ENCODE measurements at places on chromosomes 3 and 15.

DNA sequence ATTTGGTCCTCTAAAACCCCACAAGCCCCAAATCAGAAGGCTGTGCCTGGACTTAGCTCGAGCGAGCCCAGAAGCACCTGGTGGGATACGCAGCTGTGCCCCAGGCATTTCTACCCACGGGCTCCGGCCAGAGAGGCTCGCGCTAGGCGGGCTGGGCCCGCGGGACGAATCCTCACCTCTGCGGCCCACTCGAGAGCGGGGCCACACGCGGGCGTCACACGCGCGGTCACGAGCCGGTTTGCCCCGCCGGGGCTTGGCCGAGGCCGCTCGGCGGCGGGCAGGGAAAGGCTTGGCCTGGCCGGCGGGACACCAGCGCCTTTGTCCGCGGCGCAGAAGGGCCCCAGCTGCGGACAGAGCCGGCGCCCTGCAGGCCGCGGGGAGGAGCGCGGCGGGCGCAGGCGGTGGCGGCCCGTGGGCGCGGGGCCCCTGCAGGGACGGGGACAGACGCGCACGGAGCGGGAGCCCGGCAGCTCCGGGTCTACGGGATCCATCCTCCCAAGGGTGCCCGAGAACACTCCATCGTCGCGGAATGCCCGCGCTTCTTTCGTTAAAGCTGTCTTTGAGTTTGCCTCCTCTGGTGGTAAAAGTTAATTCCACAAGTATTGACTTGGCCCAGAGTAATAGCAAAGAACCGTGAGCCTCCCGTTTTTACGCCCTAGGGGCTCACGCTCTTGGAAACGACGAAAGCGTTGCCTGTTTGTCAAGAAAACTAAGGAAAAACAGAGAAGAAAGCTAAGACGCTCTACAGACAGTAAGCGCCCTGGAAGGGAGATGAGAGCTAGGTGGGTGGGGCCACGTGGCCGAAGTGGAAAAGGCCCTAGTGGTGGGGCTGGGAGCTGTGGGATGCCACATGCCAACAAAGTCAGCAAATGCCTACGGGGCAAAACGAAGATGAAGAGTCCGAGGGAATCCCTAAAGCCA is 26.4 kb downstream of the TYRO3 start:
- peak; percentile 78 for DNase-seq

DNA sequence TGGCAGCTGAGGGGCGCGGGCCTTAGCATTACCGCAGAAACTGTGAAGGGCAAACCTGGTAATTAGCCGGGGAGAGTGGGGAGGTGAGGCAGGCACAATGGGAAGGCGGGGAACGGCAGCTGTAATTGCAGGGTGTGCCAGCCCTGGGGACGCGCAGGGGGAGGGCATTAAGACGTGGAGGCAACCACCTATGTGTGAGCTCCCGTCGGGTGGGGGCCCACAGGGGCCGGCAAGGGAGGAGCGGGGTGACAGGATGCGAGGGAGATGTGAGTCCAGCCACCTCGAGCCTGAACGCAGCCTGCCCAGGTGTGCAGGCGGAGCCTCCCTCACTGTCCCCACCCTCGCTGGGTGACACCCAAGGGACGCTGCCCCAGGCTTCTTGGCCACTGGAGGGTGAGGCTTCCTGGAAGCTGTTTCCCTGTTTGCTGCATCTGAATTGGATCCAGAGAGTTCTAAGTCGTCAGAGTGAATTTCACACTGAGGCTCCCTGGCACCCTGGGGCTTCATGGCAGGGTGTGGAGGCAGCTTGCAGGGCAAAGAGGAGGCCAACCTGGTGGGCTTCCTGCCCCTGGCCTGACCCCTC is 130.6 kb upstream of the MEF2A start:
- peak; percentile 43 for DNase-seq

- no peak for DNase-seq
These were observed 63.7 kb upstream of the SMAD6 start for GRCh38 chr15:66638377-66638776.

DNA sequence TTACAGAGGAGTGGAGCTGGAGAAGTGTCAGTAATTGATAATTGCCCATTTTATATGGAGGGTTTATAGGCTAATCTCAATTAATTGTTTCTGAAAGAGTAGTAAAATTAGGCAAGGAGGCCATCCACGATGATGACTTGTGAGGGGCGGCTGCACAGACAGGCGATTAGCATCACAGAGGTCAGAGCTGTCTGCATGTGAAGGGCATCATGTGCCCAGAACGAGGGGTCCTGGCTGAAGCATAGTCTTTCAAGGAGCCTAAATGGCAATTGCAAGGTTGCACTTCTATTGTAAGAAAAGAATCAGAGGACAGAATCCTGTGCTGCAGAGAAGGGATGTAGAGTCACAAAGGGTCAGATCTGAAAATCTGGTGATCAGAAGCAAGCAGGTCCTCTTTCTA is 196.6 kb downstream of the EBLN2 start:
- DNase-seq, result no peak

DNA sequence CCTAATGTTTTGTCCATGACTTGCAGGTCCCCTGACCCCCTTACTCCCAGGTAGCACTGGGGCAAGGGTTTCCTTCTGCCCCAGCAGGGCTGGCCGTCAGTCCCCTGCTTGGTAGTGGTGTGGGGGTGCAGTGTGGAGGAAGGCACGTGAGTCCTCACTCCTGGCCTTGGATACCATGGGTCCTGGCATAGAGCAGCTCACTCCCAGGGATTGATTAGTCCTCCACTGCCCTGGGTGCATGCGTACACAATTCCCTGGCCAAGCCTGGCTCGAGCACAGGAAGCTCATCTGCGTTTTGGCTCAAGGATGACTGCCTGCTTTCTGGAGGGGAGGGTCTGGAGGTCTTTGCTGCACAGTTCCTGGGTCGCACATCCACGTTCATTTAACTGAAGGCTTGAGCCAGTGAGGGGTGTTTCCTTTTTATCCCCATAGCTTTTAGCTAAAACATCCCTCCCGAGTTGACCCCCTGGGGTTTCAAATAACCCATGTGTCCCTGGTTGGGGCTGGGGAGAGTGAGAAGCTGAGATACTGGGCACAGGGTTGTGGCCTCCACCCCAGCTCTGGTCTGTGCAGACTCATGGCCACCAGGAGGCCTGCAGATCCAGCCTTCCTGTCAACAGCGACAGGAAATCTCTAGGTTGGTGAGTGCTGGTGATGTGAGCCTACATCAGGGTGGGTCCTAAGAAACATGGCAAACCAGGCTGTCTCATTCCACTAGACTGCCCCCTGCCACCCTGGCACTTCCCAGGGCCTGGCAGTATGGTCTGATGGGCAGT is 11.5 kb downstream of the HEMK1 start:
- DNase-seq, result no peak

DNA sequence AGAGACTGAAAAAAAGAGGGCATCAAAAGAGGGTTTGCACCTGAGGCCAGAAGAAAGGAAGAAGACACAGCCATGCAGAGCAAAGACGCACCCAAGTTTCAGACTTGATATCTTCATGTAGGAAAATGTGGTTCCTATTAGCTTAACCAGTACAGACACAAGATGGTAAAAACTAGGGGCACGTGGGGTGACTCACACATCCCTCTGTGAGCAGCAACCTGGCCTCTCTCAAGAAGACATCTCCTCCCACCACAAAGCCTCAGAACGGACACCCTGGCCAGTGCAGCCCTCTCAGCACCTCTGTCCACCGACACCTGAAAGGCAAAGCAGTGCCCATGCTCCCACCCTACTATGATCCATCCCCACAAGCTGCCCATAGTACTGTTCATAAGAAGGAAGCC is 33.3 kb downstream of the GLB1 start:
- no peak for DNase-seq

GRCh38 chr3:73600293-73600938 is 24.3 kb downstream of the PDZRN3 start:
- no peak for DNase-seq

DNA sequence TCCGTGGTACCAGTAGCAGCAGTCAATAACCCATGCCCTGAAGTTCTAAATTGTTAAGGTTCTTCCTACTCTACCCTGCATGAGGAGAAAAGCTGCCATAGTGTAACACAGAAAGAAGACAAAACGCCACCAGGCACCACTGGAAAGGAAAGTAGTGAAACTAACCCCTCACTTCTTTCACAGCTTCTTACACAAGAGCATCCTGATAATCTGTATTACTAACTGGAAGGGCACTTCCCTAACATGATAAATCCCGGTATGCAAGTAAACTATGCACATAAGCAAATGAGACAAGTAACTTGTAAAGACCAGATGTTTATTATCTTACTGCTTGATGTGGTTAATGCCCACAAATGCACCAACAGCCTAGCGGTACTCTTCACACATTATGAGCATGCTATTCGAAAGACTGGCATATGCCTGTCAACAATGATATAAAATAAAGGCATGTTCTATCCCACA is 141.3 kb downstream of the ADAM10 start:
- no peak for DNase-seq

GRCh38 chr3:15633159-15633558 is 31.6 kb downstream of the BTD start:
- DNase-seq, result no peak

DNA sequence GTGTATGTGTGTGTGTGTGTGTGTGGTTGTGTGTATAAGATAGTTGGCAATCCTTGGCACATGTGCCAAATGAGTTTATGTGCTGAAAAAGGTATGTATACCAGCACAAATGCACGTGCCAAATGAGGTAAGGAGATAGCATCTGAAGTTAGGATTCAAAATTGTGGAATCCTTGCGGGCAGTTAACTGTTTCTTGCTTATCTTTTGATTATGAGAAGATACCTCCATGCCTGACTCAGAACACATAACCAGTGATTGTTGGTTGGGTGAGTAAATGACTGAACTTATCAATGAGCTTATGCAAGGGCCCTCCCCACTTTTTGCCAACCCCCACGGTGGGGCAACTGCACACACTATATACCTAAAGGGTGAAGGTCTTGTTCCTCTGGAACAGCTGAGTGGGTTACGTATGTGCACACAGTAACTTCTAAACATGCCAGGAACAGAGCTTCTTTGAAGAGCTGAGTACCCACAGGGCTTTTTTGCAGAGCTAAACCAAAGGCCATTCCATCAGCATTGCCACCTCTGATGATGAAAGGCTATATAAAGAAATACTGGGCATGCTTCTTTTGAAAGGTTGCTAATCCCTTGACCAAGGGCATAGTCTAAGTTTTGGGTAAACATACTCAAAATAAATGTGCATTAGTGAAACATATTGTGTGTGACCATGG is 60.1 kb downstream of the MEIS2 start:
- DNase-seq, result no peak

- DNase-seq, result no peak
These were observed 66.5 kb downstream of the ARMC8 start for GRCh38 chr3:138253609-138254008.

DNA sequence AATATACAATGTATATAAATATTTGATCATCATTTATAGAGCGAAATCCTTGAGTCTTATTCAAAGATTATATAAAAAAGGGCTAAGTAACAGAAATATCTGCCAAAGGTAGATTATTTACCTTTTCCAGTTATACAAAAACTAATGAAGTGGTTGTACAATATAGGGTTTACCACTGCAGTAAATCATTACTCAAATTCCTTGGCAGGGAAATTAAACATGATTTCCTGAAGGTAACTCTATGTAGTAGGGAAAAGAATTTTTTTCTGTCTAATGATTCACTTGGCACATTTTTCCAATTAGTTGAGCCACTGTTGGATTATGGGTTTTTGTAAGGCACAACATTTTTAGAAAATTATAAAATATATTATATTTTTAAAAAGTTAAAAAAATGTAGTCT is 129.6 kb downstream of the NR2F2 start:
- DNase-seq, result no peak

- no peak for DNase-seq
These were observed 328.5 kb upstream of the TLE3 start for GRCh38 chr15:70426096-70426821.

GRCh38 chr3:29338377-29338776 is 57.5 kb downstream of the RBMS3 start:
- DNase-seq, result no peak

DNA sequence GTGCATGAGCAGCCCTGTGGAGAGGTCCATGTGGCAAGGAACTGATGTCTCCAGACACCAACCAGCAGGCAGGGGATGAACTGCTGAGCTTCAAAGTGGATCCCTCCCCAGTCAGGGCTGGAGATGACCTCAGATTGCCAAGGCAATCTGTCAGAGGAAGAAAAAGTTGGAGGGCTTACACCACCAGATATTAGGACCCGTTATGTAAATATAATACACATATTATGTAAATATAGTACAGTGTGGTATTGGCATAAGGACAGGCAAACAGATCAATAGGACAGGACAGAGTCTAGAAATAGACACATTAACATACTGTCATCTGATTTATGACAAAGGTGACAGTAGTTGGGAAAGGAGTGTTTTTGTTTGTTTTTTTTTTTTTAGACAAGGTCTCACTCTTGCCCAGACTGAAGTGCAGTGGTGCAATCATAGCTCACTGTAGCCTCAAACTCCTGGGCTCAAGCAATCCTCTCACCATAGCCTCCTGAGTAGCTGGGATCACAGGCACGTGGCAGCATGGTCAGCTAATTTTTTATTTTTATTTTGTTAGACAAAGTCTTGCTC is 18.0 kb upstream of the RAB7A start:
- DNase-seq, result no peak

- no peak for DNase-seq
These were observed 175.7 kb upstream of the ADAMTS9 start for GRCh38 chr3:64863226-64864212.

GRCh38 chr3:162073422-162073975 is 576.9 kb downstream of the OTOL1 start:
- no peak for DNase-seq

DNA sequence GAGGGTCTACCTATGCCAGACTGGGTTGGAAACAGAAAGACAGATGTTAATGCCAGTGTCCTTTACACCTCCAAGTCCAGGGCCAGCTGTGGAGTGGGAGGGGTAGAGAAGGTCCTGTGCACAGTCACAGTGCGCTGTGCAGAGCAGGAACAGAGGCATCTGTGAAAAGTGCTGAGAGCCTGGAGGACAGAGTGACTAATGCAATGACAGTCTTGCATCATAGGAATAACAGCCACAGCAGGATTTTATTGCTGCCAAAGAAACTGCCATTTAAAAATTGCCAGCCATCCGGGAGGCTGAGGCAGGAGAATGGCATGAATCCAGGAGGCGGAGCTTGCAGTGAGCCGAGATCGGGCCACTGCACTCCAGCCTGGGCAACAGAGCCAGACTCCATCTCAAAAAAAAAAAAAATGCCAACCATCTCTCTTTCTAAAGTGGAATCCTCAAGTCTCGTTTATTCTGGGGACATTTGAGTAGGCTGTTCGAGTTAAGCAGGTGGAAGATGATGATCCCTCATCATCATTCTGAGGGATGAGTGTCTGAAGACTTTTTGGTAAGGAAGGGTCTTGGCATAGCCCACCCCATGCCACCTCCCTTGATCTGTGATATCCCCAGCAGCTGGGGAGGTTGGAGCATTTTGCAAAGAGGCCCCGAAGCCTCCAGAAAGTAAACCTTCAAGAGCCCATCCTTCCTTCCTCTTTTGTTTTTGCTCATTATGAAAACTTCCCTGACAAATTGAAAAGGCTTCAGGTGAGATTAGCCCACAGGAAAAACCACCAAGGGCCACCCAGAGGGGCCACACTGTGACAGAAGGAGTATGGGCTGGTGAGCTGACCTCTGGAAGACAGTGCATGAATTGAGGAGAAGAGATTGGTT is 7.7 kb downstream of the CCR2 start:
- DNase-seq, result no peak

- DNase-seq, result no peak
These were observed 51.1 kb downstream of the LRRFIP2 start for GRCh38 chr3:37123292-37123691.

All from right forelimb (tissue), 1 donor.